T-helper 17 cell (primary cell): ENCODE measurements at places on chromosomes 2 and 18. TPM values are rescaled to one million over a fixed set of nuclear protein-coding genes. Genes with fewer than 3 reads are reported as not detected.

DNA sequence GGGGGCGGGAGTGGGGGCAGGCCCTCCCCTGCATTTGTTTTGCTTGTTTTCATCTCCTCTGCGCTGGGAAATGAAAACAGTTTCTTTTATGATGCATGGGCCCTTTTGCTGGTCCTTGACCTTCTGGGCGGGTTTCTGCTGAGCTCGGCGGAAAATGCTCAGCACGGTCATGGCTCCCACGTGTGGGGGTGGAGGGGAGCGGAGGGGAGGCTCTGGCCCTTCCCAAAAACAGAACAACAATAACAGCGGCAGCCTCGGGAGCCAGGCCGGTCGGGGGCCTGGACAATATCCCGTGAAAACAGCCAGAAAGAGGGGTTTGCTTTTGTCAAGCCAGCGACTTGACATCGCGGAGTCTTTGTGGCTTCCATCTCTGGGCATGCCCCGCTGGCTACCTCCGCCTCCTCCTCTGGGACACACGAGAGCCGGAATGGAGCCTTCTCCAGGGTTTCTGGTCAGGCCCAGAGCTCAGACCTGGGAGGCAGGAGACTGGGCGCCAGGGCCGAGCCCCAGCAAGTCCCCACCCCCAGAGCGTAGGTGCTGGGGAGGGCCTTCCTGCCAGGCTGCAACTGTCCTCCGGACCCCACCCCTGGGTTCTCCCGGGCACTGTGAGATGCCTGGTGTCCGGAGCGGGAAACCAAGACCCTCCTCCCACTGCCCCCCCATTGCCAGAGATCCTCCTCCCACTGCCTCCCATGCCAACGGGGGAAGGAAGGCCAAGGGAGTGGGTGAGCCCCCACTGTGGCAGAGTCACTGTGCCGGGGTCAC is 35.9 kb upstream of the SNED1 start:
- H3K4me3 ChIP-seq, result no peak overlapping the region
- peaks cover 4% of the 10 kb centered on the region for H3K4me1 ChIP-seq
- H3K27me3 ChIP-seq, result no peaks in the 10 kb centered on the region
- DNase-seq, result no peak

- DNase-seq, result no peak
- H3K27ac ChIP-seq, result no peak overlapping the region
- peaks cover 23% of the 10 kb centered on the region for H3K27me3 ChIP-seq
Observed at GRCh38 chr2:236847023-236847422, 238.7 kb upstream of the COPS8 start.

GRCh38 chr2:121046335-121046734 is 238.7 kb downstream of the TFCP2L1 start:
- peaks cover 5% of the 10 kb centered on the region for H3K27me3 ChIP-seq

The CLEC4F gene
- 0.15 TPM for total RNA-seq

The CNDP2 gene
- 99.6 TPM for total RNA-seq
